ENCODE measurements at places on chromosomes 1 and 21.

DNA sequence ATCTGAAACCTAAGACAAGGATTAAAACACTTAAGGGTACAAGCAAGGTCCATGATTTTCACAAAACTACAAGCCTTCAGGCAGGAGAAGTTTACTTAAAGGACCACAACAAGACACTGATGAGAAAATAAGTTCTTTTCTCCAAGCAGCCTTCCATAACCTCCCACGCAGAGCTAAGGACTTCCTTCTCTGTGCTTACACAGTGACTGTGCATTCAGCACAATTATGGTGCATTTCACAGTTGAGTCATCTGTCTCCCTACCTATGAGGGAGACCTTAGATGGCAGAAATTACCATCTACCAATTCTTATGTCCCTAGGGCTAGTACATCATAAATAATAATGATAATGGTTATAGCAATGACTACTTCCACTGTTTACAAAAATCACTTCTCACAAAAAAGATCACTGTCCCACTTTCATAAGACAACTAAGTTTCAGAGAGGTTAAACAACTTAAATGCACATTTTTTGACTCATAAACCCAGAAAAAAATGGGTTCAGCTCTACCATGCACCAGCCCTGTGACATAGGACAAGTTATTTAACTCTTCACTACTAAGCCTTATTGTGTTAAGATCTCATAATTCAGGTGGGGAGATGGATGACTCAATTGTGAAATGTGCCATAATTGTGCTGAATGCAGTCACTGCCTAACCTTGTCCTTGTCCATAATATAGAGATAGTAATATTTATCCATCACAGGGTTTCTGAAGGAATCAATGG lies 45.3 kb downstream of the TARBP1 start:
- no peak for DNase-seq

DNA sequence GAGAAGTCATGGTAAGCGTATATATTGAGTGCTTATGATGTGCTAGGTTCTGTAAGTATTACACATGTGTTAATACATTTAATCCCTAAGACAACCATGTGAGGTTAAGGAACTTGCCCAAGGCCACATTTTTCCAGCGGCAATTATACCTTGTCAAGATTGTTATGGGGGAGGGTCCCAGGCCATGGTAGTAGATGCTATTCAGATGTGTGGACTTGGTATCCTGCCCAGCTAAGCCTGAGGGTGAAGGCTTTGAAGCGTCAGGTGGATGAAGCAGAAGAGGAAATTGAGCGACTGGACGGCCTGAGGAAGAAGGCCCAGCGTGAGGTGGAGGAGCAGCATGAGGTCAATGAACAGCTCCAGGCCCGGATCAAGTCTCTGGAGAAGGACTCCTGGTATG lies 3.6 kb upstream of the TUFT1 start:
- no peak for DNase-seq

DNA sequence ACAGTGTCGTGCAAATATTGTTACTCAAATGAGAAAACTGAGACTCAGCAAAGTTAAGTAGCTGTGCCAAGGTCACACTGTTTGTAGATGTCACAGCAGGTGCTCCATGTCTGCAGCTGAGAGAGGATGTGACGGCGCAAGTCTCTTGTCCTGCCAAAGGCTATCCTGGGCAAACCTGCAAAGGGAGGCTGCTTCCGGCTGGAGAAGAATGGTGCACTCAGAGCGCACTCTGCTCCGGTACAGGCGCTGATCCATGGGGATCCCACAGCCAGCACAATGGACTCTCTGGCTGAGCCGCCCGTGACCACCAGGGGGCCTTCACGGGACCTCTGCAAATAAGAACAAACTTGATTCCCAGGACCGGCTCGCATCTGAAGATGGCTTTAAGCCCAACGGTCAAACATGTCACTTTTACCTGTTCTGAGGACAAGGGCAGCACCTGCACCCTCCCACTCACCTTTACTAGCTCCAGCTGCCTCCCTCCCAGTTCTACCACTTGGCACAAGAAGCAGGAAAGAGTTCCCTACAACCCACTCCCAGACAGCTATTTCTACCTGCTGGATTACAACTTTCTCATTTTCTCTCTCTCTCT lies 21.9 kb downstream of the RD3 start:
- peak; percentile 44 for DNase-seq

- DNase-seq = no peak
These were observed 123.2 kb downstream of the MAB21L3 start for GRCh38 chr1:116234429-116234828.

DNA sequence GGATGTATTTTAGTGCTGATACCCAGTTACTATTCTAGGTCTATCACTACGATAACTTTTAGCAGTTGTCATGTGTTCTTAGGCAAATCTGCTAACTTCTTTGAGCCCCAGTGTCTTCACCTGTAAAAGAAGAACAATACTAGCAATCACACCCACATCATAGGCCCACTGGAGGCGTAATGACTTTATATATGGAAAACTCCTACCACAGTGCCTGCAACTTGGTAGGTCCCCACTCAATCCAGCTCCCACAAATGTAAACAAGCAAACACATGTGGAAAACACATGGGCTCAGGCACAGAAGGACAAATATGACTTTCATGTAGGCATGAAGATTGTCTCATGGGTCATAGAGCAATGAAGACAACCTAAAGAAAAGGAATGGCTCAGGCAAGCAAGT lies 115.8 kb downstream of the TBX19 start:
- DNase-seq = no peak

DNA sequence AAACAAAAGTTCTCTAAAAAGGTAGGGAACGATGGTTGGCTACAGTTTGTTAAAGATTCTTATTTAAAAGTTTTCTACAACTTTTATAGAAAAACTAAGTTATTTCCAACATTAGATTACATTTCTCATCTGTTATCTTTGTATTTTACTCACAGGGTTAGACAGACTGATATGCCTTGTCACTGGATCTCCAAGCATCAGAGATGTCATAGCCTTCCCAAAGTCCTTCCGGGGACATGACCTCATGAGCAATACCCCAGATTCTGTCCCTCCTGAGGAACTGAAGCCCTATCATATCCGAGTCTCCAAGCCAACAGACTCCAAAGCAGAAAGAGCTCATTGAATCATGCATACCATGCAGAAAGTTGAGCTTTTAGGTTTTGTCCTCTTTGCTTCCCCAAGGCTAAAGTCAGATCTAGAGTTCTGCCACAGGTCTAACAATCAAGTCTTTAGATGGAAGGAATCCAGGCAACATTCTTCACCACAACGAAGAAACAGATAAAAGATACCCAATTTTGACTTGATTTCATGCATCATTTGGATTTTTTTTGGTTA lies 10.3 kb downstream of the GAS5 start:
- no peak for DNase-seq

GRCh38 chr1:74771913-74772515 lies 39.1 kb downstream of the TYW3 start:
- no peak for DNase-seq

DNA sequence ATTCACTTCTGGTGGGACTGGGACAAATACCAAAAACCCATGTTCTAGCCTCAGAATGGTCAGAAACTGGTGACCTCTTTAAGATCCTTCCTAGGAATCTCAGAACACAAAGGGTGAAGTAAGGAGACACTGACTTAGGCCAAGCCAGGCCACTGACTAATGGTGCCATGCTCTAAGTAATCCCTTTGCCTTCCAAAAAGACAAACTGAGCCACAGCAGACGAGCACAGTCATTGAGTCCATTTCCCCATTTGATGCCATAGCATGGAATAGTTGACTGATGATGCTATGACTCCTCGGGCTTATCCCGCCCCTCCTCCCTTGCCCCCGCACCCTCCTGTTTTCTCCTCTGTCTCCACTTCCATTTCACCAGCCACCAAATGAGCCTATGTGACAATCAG lies 145.8 kb upstream of the ZNF648 start:
- no peak for DNase-seq

GRCh38 chr1:14606632-14607031 lies 8.1 kb downstream of the KAZN start:
- no peak for DNase-seq

DNA sequence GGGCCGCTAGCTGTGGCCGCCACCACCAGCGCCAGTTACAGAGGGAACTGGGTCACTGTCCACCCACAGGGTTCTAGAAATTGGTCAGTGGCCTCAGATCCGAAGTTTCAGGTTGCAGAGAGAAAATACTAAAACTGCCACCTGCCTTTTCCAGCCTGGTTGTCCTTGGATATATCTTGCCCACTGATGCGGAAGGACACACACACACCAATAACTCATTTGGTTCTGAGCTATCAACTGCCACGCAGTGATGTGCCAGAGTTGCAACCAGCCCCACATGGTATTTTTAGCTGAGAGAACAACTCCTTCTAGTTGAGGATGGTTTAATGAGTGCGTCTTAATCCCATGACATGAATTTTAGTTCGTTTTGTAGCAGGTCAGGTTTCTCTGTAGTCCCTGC lies 68.1 kb downstream of the SH3BGR start:
- DNase-seq = no peak

DNA sequence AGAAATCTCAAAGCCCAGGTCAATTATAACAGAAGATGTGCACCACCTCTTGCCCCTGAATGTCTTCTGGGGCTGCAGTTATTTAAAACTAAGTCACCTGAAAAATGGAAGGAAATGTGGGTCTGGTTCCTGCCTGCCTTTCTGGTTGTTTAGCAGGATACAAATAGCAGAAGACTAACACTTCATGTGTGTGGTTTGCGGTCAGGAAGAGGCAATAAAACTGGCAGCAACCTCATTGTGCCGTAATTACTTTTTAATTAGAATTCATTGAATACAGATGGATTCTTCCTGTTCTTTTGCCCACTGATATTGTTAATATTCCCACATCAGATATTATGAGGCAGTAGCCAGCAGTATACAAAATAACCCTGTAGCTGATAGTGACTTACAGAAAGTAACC lies 345.7 kb downstream of the ZNF326 start:
- DNase-seq = no peak

DNA sequence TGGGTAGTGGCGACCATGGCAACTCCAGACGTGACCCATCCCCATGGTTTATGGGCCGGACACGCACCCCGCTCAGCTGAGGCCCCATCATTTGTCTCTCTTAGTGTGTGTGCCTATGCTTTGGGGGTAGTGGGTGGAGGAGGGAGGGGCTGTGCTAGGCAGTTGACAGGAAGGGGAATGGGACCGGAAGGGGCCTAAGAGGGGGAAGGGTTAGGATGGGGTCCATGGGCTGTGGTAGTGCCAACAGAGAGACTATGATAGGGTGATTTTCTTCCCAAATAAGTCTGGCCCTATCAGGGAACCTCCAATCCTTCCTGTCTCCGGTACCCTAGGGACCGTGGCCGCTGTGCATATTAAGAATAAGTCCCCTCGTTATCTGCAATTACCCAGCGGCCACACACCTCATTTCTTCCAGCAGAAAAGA lies 9.9 kb downstream of the DMAP1 start:
- DNase-seq = no peak

GRCh38 chr1:2472561-2473177 lies 3.4 kb upstream of the PLCH2 start:
- DNase-seq = no peak

DNA sequence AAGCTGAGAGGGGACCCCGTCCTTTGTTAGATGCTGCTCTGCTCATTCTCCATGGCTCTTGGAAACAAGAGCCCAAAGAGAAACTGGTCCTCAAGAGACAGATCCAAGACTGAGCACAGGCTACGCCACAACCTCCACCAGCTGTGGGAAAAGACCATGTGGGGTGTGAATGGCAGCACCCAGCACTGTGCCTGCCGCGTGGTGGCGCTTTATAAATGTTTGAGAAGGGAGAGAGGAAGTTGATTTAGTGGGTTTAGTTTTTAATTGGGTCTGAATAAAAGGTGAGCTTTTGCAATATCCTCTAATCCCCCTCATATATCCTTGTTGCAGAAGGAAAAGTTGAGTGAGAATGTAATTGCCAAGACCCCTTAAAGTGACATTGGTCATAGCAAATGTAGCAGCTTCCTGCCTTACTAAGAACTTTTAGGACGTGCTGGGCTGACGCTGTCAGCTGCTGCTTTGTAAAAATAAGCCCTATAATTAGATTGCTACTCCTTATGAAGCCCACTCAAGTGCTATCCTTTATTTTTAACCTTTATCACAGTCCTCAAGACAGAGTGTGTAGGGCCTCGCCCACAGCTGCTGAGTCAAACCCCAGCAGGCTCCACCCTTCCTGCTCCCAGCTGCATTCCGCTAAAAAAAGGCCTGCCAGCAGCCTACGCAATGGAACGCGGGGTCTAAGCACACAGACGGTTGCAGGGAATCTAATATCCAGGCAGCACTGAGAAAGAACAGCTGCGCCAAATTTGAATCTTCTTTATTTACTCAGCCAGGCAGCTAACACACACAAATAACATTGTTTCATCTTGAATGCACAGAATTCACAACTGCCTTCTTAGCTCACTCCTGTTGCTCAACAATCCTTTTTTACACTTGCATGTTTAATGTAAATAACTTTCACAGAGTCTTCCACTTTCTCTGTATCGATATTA lies 47.4 kb upstream of the PRDX6 start:
- DNase-seq = peak; percentile 62

GRCh38 chr1:3074800-3075199 lies 5.8 kb downstream of the PRDM16 start:
- no peak for DNase-seq

DNA sequence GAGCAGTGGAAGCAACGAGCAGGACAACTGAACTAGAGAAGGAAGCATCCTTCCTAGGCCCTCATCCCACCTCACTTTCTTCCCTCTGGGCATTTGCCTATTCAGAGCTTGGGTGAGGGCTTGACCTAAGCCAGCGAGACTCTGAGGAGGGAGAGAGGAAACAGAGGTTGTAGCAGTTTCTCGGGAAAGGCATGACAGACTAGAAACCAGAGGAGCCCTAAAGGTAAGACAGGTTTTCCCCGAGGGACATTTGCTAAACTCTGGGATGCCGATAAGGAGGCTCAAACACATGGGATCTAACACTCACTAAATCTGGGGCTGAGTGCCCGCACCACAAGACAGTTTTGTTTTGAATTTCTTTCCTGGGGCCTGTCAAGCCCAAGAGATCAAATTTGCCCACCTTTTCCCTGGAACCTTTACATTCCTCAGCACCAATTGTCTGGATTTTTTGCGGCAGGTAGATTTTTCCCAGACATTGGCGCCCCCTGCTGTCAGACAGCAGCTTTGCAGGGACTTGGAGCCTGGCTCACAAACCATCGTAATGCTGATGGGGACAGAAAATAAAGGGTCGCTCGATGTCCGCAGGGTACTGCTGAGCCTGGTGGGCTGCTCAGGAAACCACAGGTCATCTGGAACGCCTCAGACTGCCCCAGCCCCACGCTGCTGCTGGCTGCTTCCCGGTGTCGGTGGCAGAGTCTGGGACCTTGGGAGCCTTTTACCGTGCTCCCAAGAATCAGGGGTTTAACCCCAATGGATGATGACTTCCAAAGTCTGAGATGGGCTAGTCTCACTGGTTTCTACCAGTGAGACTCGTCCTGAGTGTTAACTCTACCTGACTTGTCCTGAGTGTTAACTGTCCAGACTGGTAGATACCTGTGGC lies 23.4 kb upstream of the TSPAN2 start:
- DNase-seq = peak; percentile 52

Measured in stimulated activated CD4-positive, alpha-beta T cell treated with anti-CD3 and anti-CD28 coated beads, Interleukin-12 subunit alpha, Interleukin-12 subunit beta, amount 100 ng/mL, for 4 hours (primary cell).